ELF-1 (cell line): ENCODE measurements at places on chromosomes 13 and 19.

GRCh38 chr13:101846701-101847100 is 394.2 kb downstream of the ITGBL1 start:
- DNase-seq, result no peak

DNA sequence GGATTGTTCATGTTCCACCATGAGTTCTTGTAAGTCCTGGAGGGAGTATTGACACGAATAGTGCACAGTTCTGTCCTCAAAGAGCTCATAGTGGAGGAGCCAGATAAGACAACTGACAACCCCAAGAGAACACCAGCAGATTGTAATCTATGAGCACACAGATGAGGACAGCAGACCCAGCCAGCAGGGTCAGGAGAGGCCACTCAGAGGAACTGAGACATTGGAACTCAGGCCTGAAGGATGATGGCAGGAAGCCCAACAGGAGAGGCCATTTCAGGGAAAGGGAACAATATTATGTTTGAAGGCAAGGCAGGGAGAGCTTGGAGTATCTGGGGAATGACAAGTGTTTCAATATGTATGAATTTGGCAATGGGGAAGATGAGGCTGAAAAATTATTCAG is 63.7 kb upstream of the IPO5 start:
- no peak for DNase-seq

DNA sequence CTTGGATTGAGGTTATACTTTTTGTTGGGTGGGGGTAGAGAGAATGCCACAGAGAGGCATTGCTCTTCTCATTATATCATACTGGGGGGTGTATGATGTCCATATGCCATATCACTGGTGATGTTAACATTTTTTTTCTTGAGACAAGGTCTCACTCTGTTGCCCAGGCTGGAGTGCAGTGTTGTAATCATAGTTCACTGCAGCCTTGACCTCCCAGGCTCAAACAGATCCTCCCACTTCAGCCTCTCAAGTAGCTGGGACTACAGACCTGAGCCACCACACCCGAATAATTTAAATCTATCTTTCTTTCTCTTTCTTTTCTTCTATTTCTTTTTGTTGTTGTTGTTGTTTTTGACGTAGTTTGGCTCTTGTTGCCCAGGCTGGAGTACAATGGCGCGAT is 4.9 kb upstream of the SNRNP70 start:
- no peak for DNase-seq

- no peak for DNase-seq
Observed at GRCh38 chr13:110217085-110217484, 89.9 kb downstream of the COL4A1 start.

- no peak for DNase-seq
Observed at GRCh38 chr13:21894091-21894490, 223.2 kb downstream of the FGF9 start.

- DNase-seq, result no peak
Observed at GRCh38 chr13:69959046-69959445, 148.6 kb upstream of the ATXN8OS start.

- DNase-seq, result peak; percentile 87
Observed at GRCh38 chr19:21483589-21484170, 21.7 kb upstream of the ZNF429 start.

- no peak for DNase-seq
Observed at GRCh38 chr19:2329149-2329478, 630 bp downstream of the SPPL2B start.

GRCh38 chr13:106514928-106515634 is 20.4 kb downstream of the EFNB2 start:
- DNase-seq, result peak; percentile 59

DNA sequence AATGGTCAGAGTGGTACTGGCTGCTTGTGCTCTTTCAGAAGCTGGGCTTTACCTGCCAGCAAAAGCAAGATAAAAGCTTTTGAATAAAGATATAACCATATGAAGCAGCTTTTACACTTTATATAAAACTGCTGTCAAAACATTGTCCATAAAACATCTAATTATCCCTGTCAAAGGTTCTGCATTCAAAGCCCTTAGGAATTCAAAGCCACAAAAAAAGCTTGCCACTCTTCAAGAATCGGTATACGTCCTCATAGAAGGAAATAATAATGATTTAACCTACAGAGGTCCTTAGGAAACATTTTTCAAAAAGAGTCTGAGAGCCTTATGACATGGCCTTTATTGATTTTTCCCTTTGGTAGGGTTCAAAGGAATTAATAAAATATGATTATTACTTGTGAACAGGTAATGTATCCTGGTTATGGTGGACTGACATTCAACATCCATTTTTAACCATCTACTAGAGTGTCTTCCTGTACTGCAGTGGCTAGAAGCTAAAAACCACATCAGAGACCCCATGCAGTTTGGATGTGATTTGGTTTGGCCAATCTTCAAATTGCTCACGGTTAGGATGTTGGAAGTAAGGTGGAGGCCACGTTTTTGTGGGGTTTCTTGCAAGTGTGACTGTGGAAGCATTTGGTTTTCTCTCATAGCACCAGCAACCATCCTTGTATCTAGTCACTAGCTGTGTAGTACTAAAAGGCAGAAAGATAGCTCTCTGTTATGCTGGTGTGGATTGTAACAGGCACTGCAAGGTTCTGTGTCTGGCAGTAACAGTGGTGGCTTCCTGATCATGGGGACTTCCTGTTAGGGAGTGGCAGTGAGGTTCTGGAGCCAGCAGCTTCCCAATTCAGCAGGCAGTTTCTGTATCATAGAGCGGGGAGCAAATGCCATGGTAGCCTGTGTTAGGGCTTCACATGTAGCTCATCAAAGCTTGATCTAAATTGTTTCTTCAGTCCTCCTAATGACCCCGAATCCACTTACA is 441.5 kb downstream of the DIAPH3 start:
- DNase-seq, result no peak

GRCh38 chr13:48112896-48113755 is 18.2 kb upstream of the MED4 start:
- DNase-seq, result no peak
